ENCODE measurements at places on chromosomes 3 and 15. TPM values are rescaled to one million over a fixed set of nuclear protein-coding genes. Genes with fewer than 3 reads are reported as not detected.

DNA sequence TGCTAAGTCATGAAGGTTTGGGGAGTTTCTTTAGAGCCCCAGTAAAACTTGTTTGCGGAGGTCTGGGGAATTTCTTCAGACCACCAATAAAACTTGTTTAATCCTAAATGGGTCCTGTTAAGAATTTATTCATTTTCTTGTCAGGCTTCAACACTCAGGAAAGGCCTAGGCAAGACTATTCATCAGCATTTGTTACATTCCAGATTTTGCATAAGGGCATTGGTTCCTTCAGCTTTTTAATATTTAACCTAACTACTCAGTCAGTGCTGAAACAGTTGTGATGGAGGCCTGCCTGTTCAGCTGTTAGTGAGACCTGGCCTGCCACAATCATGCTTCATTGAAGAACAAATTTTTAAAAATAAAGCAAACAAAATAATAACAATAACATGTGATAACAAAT is 954.2 kb upstream of the SEMA6D start:
- H3K36me3 ChIP-seq = no peaks in the 10 kb centered on the region
- no peak overlapping the region for H3K4me3 ChIP-seq
- DNase-seq = no peak
- no peaks in the 10 kb centered on the region for H3K27me3 ChIP-seq

- no peak overlapping the region for H3K27ac ChIP-seq
- no peaks in the 10 kb centered on the region for H3K27me3 ChIP-seq
- H3K36me3 ChIP-seq = no peaks in the 10 kb centered on the region
- H3K4me1 ChIP-seq = no peaks in the 10 kb centered on the region
Observed at GRCh38 chr3:195239121-195239520, 31.8 kb downstream of the XXYLT1 start.

GRCh38 chr3:165855581-165855980 is 18.4 kb upstream of the BCHE start:
- no peak overlapping the region for H3K27ac ChIP-seq
- no peaks in the 10 kb centered on the region for H3K36me3 ChIP-seq
- no peaks in the 10 kb centered on the region for H3K27me3 ChIP-seq
- no peaks in the 10 kb centered on the region for H3K4me1 ChIP-seq
- H3K4me3 ChIP-seq = no peak overlapping the region

Gene CISH
- total RNA-seq = 11.0 TPM

Gene CADM2
- 0.28 TPM for total RNA-seq

Gene PDIA3
- total RNA-seq = 130 TPM

Gene PYGO1
- 1.8 TPM for total RNA-seq
